ENCODE measurements at places on chromosomes 16 and 17. TPM values are rescaled to one million over a fixed set of nuclear protein-coding genes. Genes with fewer than 3 reads are reported as not detected.

- DNase-seq: no peak
These were observed 10.1 kb downstream of the CA10 start for GRCh38 chr17:52148288-52148968.

DNA sequence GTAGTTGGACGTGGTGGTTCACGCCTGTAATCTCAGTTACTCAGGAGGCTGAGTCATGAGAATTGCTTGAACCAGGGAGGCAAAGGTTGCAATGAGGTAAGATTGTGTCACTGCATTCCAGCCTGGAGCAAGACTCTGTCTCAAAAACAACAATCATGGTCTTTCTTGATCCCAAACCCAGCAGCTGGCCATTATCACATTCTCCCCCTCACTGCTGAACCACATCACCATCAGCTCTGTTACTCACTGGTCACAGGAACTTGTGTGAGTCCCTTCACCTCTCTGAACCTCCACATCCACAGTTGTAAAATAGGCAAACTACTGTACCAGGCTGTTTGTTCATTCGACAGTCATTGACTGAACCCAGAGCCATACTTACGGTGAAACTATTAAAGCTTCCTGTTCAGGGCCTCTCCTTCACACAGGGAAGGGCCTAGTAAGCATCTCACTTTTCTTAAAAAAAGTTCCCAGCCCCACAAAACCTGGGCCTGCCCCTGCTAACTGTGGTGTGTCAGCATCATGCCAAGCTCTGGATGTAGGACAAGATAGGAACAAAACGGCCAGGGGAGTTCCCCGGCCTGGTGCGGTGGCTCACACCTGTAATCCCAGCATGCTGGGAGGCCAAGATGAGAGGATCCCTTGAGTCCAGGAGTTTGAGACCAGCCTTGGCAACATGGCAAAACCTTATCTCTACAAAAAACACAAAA, 104.7 kb downstream of the COPRS start:
- DNase-seq: no peak

GRCh38 chr16:80594756-80595155, 54.0 kb downstream of the DYNLRB2 start:
- DNase-seq: no peak

- DNase-seq: no peak
These were observed 114.0 kb downstream of the FTO start for GRCh38 chr16:53817812-53818550.

- DNase-seq: no peak
These were observed 146.9 kb downstream of the MSI2 start for GRCh38 chr17:57403236-57403635.

Gene MAP3K3
- 34.6 TPM for polyA plus RNA-seq

Gene CES3
- polyA plus RNA-seq: 4.6 TPM

Gene BRIP1
- polyA plus RNA-seq: 14.3 TPM

Gene SLC16A6
- polyA plus RNA-seq: 0.92 TPM

Gene KRTAP1-5
- polyA plus RNA-seq: not detected

Measured in renal pelvis (tissue), 12 donors.